Thymus (tissue), 14 donors: ENCODE measurements at places on chromosomes 2 and 18. TPM values are rescaled to one million over a fixed set of nuclear protein-coding genes. Genes with fewer than 3 reads are reported as not detected.

GRCh38 chr2:8332646-8333045 is 349.2 kb upstream of the ID2 start:
- no peak for DNase-seq

The BMP10 gene
- 0.02 TPM for polyA plus RNA-seq

The GCG gene
- polyA plus RNA-seq, result 3.7 TPM

The FIGN gene
- polyA plus RNA-seq, result 0.21 TPM

DNA sequence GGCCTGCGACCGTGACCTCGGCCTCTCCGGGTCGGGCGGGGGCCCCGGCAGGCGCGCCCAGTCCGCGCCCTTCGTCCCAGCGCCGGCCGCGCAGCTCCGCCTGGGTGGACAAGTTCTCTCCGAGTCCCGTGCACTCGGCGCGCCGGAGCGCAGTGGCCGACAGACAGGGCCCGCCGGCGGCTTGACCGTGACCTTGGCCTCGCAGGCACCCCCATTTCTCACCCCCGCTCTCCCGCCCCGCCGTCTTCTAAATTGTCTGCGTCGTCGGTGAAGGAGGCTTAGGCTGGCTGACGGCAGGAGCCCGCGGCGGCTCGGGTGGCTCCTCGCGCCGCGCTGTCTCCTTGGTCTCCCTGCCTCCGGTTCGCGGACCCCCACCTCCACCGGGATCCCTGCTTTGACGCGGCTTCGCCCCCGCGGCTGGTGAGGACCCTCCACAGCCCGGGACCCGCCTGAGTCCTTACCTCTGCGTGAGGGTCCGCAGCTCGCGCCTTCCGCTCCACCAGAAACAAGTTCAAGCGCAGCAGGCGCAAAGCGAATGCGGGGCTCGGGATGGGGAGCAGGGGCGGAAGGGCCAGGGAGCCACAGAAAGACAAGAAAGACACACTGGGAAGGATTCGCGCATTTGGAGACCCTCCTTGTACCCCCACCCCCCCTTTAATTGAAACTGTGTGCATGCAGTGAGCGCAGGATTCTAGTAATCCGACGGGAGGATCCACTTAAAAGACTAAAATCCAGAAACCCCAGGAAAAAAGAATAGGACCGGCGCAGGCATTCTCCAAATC is 4.0 kb downstream of the PTGR3 start:
- no peak for DNase-seq

- DNase-seq, result no peak
Measured at GRCh38 chr2:46032996-46033395, 264.2 kb upstream of the EPAS1 start.

DNA sequence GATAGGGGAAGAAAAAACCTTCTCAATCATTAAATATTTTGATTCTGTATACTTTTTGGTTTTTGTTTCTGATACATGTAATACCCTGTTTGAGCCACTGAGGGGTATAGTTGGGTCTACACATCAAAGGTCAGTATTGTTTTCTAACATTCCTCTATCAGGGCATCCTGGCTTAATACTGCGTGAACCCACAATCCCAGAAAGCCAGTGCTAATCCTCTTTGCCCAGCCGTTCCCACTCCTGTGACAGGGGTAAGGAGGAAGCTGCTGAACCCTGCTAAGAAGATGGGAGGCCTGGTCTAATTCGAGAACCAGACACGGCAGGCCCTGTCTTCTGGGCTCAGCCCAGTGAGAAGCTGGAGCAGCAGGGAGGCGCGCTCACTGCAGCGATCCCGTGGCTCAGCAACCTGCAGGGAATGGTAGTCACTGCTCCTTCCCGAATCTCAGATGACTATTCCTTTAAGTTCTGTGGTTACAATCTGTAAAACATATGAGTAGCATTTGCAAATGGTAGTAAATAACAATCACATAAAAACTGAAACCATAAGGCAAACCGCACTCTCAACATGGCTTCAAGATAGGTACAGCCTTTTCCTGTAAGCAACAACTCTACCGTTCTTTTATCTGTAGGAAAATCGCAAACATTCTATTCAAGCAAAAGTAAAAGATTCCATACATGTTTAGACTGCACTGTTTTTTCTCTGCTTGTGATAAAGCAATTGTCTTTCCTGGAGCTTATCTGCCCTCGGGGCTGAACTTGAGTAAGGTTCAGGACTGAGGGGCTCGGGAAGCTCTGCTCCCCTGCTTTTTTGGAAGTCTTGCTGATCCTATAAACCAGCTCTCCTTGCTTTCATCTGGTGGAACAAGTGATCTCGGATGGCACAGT is 87.0 kb downstream of the EPB41L3 start:
- no peak for DNase-seq

The CIB4 gene
- polyA plus RNA-seq, result not detected

DNA sequence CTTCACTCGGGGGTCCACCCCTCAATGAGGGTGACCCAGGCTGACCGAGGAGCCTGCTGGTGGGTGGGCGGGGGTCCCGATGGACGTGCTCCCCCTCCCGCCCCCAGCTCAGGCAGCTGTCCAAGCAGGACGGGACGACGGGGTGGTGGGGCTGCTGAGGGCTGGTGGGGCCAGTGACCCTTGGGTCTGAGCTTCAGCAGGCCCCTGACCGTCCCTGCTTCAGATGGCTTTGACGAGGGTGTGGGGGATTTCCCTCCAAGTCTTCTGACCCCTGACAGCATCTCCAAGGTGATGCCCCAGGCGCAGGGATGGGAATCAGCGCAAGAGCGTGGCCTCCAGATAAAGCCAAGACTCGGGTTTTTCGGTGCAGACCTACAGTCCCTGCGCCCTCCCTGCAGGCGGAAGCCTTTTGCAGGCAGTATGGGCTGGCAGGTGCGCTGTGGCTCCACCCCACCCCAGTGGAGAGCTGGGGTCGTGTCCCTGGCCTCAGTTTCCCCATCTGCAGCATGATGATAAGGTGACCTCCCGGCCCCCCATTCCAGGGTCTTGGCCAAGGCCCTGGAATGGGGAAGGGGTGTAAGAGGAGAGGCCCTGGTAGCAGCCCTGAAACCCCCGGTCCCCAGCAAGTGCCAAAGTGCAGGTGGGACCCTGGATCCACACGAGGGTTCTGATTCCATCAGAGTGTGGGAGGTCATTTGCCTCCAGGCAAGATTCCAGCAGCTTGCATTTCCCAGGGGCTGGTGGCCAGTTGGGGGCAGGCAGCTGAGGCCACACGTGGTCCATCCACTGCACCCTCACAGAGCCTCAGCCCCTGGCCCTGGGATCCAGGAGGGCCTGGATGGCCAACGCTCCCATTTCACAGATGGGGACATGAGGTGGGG is 8.7 kb downstream of the CROCC2 start:
- DNase-seq, result no peak

DNA sequence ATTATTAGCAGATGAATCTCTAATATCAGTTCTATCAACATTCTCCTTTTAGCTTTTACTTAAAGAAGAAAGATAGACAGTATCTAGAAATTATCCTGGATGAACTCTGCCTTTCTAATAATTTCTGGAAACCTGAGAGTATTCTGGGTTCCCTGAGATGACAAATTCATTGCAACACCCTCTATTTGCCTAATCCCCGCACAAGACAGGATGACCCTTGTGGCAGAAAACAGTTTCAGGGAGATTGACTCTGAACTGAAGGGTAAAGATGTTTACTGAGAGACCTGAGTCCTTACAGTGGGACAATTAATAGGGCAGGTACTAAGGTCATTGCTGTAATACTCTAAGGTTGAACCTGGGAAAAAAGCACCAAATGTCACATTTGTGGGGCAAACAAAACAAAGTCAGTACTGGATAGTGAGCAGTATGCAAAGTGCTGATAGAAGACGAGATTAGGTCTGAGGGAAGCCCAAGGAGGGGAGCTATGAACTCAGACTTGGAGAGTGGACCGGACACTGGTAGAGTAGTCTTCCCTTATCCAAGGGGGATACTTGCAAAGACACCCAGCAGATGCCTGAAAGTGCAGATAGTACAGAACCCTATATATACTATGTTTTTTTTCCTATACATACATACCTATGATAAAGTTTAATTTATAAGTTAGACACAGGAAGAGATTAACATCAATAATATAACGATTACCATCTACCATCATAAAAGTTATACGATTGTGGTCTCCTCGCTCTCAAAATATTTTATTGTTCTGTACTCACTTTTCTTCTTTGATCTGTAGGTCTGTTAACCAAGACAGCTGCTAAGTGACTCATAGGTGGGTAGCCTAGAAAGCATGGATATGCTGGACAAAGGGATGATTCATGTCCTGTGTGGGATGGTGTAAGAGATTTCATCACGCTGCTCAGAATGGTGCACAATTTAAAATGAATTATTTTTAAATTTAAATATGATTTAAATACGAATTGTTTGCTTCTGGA is 148.3 kb upstream of the KLHL14 start:
- no peak for DNase-seq

The NEUROD1 gene
- 0.46 TPM for polyA plus RNA-seq

The ABCG8 gene
- polyA plus RNA-seq, result 0.05 TPM

- DNase-seq, result no peak
Measured at GRCh38 chr18:13445241-13445897, 226.8 kb downstream of the LDLRAD4 start.

DNA sequence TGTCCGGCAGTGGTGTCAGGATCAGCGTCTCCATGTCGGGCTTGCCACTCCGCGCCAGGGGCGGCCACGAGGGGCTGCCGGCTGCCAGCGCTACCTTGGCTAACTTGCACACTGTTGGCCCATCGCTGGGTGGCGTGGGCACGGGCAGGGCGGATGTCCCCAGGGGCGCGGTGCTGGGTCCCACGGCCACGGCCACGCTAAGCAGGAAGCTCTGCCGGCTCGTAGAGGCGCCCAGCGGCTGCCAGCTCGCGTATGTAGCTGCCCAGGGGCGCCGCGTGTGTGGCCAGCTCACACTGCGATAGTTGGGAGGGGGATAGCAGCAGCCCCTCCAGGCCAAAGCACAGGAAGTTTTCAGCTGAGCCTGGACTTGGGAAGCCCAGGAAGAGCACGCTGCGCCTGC is 249.4 kb downstream of the ANKRD30B start:
- no peak for DNase-seq

The PDCD1 gene
- 12.7 TPM for polyA plus RNA-seq

The LYG2 gene
- 0.09 TPM for polyA plus RNA-seq

DNA sequence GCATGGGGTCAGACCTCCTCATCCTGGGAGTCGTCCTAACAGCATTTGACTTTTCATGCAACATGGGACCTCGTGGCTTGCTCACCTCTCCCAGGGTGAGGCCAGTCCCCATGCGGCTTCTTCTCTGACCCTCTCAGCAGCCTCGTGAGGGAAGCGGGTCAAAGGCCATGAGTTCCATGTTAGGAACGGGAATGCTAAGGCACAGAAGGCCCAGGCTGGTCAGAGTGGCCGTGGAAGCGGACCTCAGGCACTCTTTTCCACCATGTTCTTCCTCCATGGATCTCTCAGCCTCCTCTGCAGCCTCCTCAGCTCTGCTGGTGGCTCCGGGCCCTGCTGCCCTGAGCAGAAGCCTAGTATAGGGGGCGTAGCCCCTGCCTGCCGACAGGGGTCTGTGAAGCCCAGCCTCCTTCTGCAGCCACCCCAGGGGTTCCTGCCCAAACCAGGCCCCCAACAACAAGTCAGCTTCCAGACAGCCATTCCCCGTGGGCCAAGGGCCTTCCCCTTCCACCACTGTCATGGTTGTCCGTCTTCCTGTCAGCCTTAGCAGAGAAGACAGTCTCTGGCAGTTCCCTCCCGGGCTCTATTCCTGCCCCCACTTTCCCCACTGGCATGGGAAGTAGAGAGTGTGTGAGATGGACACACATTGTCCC is 60.0 kb upstream of the OTOF start:
- DNase-seq, result no peak
